ENCODE measurements at places on chromosomes 4 and X.

DNA sequence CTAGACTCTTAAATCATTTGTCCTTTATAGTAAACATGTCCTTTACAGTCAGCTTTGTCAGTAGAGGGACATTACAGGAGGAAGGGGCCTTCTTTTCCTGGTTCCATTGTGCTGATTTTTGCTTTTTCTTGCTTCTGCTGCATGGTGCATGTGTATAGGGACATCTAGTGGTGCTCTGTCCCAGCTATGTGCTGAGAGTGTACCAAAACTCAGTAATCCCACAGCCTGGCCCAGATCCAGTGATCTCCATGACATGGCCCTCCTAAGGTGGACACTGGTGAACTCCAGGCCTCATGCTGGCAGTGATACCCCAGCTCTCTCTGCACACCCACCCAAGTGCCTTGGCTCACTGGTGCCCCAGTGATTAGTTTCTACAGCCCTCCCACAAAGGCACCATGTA, 45.2 kb downstream of the MAGEB17 start:
- DNase-seq, result no peak

DNA sequence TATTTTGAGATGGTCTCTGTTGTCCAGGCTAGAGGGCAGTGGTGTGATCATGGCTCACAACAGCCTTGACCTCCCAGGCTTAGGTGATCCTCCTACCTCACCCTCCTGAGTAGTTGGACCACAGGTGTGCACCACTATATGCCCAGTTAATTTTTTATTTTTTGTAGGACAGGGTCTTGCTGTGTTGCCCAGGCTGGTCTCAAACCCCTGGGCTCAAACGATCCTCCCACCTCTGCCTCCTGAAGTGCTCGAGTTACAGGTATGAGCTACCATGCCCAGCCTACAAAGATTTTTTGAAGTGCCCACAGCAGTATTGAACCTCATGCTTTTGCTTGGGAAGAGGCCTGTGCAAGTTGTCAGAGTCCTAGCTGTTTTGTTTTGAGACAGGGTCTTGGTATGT, 31.1 kb downstream of the NSD2 start:
- no peak for DNase-seq

GRCh38 chrX:100072336-100072735, 337.7 kb downstream of the PCDH19 start:
- no peak for DNase-seq

DNA sequence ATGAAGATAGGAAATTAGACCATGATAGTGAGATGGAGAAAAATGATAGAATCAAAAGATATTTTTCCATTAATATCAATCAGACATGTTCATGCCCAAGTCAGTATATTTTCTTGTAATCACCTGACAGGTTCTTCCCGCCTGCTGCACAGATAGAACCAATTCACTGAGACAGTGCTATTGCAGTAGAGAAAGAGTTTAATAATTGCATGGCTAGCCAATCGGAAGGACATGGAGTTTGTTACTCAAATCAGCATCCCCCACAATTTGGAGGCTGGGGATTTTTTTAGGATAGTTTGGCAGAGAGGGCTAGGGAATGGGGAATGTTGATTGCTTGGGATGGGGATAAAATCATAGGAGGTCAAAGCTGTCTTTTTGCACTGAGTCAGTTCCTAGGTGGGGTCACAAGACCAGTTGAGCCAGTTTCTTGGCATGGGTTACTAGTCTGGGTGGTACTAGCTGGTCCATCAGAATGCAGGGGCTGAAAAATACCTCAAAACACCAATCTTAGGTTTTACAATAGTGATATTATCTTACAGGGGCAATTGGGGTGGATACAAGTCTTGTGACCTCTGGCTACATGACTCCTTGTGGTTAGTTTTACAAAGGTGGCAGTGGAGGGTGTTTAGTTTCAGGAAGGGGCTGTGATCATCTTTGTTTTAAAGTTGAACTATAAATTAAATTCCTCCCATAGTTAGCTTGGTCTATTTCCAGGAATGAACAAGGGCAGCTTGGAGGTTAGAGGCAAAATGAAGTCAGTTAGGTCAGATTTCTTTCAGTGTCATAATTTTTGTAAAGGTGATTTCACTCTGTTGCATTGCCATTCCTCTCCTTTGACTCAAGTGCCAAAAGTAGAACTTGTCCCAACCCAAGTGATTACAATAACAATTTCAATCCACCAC, 100.3 kb upstream of the PDE5A start:
- DNase-seq, result no peak

GRCh38 chrX:23505531-23506303, 161.6 kb upstream of the PRDX4 start:
- DNase-seq, result no peak

DNA sequence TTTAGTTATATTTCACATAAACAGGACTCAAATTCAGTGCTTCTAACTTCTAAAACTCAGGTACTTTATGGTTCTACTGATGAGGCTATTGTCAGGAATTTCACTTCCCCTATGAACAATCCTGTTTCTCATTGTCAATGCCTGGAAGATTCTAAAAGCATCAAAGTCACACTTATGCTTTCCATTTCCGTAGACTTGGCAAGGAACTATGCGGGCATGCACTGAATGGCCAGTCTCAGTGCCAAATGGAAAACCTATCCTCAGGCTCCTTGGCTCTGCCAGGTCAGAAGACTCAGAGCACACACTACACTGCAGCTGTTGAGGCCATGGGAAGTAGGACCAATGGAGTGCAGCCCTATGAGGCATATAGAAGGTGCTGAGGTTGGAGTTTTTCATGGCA, 97.0 kb upstream of the PTPN13 start:
- no peak for DNase-seq

DNA sequence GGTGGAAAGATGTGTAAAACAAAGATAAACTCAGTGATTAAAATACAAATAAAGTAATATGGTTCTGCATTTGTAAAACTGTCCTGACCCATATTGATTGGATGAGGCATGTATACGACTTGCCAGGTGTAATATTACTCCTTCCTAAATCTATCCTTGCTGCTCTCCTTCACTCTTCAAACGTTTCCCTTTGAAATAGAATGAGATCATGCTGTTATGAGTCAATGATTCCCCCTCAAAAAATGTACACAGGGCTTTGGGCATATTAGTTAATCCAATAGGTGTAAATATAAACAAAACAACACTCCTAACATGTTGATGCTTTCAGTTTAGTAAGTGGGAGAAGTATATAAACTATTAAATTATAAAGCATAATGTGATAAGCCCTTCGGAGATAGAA, 117.4 kb upstream of the GPM6A start:
- DNase-seq, result no peak

DNA sequence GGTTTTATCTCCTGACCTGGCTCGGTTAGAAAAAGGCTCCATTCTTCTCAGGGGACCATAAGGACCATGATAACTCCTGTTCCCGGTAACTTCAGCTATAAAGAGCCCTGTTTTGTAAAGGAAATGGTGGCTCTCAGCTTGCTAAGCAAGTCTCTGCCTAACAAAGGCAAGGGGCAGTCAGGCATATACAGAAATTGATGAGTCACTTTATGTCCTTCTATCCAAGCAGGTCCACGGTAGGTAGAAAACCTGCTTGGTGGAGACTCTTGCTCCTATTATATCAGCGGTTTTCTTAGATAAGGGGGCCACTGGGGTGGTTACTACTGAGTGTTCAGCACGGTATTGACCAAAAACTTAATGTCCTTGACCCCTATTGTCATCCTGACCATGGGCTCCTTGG, 203.0 kb upstream of the KLF8 start:
- DNase-seq, result no peak

GRCh38 chr4:155099231-155099630, 109.2 kb upstream of the NPY2R start:
- no peak for DNase-seq

DNA sequence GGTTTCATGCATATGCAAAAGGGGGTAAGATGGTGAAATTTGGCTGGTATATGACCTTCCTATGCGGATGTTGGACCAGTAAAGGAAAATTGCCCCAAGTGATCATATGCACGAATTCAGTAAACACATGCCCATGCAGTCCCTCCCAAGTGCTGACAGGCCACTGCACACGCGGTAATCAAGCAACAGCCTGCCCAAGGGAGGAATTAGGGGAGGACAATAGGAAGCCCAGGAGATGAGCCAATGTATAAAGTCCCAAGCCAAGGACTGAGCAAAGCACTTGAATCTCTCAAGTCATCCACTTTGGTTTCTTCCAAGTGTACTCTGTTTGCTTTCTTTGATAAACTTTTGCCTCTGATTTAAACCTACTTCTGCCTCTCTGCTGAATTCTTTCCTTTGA, 21.1 kb downstream of the MAGEB16 start:
- DNase-seq, result no peak

GRCh38 chr4:126124818-126125217, 810.1 kb downstream of the FAT4 start:
- DNase-seq, result no peak

Data from Caco-2 (cell line).